ENCODE measurements at places on chromosomes 5 and 9. TPM values are rescaled to one million over a fixed set of nuclear protein-coding genes. Genes with fewer than 3 reads are reported as not detected.

ANKRD33B gene
- total RNA-seq = 10.9 TPM

NR6A1 gene
- 9.9 TPM for total RNA-seq

DNA sequence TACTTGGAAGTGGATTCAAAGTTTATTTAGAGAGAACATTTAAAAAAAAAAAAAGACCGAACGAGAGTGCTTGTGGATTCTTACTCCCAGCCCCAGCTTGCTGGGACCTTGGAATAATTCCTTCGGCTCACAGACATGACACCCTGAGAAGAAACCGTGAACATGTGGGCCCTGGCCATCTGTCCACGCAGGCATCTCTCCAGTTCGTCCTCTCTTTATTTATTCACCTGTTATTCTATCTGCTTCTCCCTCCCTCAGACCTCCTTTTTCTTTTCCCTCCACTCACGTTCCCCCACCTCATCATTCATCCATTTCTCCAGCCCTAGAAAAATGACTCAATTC, 93.7 kb upstream of the PHYKPL start:
- DNase-seq = no peak

GRCh38 chr9:8764051-8764450, 964.5 kb upstream of the DMAC1 start:
- DNase-seq = no peak

GRCh38 chr5:114312658-114313057, 49.2 kb upstream of the KCNN2 start:
- no peak for DNase-seq

All from HCT116 (cell line).